COR-L47 (cell line): ENCODE measurements at places on chromosomes 11 and 22.

GRCh38 chr11:64713016-64713707, 9.8 kb downstream of the NRXN2 start:
- no peak for DNase-seq

DNA sequence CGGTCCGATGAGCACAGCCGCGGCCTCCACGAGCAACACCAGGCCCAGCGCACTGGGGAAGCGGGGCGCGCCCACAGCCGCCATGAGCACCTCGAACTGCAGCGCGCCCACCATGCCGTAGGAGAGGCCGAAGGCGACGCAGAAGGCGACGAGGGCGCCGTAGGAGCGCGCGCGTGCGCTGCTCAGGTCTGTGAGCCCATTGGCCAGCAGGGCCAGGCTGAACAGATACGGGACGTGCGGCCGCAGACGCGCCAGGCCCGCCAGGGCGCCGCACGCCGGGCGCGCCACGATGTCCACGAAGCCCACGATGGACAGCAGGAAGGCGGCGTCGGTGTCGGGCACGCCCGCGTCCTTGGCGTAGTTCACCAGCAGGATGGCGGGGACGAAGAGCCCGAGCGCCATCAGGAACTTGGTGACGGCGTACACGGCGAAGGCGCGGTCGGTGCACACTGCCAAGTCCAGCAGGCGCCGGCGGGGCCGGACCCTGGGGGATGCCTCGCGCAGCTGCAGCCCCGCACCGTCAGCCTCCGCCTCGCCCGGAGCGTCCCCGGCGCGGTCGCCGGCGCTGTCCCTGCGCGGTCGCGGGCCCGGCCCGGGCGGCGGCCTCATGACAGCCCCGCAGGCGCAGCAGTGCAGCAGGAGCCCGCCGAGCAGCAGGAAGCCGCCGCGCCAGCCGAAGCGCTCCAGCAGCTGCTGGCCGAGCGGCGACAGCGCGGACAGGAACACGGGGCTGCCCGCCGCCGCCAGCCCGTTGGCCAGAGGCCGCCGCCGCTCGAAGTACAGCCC, 2.9 kb downstream of the SLC16A8 start:
- DNase-seq, result peak; percentile 54

DNA sequence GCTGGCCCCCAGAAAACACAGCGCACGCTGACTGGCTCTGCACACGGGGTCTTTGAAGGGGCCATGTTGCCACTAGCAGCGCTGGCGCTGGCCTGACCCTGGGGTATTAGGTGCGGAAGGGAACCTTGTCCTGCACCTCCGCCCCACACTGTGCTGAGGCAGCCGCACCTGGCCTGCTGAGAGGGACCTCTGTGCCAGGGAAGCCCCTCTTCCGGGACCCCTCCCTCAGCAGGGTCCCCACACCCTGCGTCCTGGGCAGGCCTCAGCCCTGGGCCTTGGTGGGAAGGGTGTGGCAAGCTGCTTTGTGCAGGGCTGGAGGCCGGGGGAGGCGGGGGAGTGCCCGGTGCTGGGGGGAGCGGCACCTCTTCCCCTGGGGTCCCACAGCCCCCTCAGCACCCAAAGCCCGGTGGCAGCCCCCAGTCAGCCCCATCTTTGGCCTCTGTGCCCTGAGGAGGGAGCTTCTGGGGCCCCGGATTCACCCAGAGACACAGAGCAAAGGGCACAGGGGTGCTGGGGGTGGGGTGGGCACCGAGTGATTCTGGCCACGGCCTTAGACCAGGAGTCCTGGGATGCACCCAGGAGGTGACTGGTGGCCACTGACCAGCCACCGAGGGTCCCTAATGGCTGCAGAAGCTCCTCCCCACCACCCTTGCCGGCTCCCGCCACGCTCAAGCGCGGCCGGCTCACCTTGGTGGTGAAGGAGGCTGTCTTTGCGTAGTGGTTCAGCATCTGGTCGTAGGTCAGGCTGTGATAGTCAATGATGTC, 11.4 kb downstream of the TTLL8 start:
- DNase-seq, result no peak

DNA sequence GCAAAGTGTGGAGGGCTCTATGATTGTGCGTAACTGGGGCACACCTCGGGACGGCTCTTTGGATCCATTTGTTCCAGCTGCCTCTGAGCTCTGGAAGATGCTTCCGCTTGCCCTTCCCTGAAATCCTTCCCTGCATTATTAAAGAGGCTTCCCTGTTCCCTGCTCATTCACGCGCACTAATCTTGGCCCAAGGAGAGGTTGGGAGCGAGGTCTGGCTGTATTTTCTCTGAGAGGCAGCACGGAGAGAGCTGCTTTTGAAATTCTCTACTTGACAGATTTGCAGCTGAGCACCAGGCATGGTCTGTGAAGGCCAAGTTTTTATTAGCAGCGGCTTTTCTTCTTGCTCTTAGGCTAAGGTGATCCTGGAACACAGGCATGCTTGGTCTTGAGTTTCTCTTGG, 94.8 kb upstream of the NTM start:
- DNase-seq, result no peak

DNA sequence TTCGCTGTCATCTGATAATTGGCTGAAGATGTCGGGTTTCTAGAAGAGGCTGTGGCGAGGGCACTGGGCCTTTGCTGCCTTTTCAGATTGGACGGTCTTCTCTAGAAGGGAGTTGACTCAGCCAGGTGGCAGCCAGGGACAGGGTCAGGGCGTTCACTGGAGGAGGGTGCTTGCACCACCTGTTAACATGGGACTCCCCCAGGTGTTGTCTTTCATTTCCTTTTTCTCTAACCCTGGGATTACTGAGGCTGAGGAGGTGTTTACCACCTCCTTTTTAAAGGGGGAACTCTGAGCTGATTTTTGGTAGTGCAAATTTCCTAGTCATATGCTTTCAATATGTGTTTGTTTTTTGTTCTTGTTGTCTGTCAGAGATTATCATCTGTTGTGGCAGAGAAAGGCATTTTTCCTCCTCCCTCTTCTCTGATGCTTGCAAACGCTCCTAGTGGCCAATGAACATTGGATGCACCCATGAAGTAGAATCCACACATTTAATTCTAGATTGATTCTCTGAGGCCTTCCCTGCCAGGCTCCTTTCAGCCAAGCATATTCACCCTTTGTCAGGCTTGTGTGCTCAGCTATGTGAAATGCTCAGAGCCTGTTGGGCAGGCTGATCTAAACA, 54.1 kb downstream of the LDLRAD3 start:
- DNase-seq, result no peak

GRCh38 chr11:116928102-116928777, 90.8 kb upstream of the APOA1 start:
- DNase-seq, result no peak

- DNase-seq, result no peak
Observed at GRCh38 chr22:42928969-42929837, 72.1 kb upstream of the ARFGAP3 start.

GRCh38 chr11:38425578-38425977, 1827.5 kb upstream of the RAG2 start:
- no peak for DNase-seq
